Epithelial cell of esophagus (primary cell): ENCODE measurements at places on chromosomes 16 and 17.

GRCh38 chr16:997440-998051 is 16.0 kb downstream of the SOX8 start:
- no peak for DNase-seq

GRCh38 chr16:27665881-27666280 is 115.9 kb downstream of the KATNIP start:
- no peak for DNase-seq

DNA sequence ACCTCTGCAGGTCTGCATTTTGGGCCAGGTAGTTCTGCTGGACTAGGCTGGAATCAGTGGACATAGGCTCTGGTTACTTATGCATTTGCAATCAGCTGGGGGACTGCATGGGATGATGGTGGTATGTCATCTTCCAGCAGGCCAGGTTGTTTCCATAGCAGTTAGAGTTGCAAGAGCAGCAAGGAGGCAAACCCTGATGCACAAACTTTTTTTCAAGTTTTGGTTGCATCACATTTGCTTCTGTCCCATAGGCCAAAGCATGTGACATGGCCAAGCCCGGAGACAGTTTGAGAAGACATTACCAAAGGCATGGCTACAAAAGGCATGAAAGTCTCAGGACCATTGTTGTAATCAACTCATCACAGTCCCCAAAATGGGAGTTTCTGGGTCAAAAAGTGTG is 58.2 kb downstream of the PRKCB start:
- no peak for DNase-seq

DNA sequence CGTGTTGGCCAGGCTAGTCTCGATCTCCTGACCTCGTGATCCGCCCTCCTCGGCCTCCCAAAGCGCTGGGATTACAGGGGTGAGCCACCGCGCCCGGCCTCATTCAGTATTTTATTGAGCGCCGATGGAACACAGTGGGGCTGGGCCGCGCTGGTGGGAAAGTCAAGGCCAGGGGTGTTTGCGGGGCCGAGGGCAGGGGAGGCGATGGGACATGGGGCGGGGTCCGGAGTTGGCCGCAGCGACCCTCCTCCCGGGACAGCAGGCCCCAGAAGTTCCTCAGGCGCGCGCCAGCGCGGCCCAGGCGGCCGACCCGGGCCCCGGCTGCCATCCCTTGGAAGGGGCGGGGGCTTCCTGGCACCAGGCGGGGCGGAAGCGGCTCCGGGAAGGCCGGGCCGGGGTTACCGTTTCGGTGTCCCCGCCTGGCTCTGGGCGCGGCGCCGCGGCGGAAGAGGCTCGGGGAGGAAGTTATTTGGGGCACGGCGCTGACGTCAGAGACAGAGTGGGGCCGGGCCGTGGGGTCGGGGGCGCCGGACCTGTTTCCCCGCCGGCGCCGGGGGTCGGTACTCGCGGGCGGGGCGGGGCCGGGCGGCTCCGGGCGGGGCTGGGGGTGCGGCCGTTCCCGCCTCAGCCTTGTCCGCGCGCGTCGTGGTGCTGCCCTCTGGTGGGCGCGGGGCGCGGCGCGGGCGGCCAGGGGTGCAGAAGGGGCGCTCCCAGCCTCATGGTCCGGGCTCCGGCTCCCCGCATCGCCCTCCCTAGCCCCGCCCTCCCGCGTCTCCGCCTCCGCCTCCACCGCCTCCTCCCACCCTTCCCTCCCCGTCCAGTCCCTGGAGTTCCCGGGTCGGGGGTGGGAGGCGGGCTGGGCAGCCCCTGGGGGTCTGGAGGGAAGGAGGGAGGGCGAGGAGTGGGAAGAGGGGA is 952 bp upstream of the PRSS27 start:
- peak; percentile 81 for DNase-seq

GRCh38 chr17:60435244-60436167 is 13.2 kb downstream of the CHCT1 start:
- DNase-seq: peak; percentile 82

DNA sequence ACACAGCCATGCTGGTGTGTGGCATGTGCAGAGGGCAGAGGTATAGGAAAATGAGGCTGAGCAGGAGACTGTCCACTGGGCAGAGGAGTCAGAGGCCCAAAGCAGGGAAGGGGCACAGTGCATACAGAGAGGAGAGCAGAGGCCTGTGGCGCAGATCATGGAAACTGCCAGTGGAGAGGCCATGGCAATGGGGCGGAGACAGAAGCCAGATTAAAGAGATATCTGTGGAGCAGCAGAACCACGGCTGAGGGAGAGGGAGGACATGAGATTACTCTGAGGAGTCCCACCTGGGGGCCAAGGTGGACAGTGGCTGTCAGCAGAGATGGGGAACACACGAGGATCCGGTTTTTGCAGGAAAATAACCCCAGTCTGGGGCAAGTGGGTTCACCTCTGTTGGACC is 43.3 kb downstream of the RANBP10 start:
- DNase-seq: no peak

DNA sequence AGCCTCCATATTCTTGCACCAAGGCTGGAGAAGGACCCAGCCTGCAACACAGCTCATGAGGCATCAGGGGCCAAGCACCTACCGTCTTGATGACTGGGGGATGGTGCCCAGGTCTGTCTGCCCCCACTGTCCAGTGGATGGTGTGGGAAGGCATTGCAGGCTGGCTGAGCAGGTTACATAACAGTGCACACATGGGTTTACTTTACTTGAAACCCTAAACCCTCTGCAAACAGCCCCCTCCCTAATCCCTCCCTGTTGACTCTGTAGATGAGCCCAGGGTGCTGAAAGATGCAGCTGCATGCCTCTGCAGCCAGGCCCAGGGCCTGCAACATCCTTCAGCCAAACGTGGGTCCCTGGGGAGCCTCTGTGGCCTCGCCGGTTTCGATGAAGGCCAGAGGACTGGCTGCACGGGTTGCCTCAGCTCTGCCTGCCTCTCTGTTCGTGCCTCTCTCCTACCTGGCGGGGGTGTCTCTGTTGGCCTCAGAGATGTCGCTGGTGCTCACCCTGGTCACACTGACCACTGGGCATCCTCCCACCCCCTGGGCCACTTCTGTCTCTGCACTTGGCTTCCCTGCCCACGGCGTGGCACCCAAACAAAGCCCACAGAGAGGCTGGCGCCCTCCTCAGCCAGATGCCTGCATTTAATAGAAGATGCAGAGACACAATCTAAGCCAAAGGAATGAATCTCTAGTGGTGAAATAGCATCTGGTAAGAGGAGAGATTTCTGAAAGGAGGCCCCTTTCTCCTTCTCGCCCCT is 95.1 kb downstream of the METRNL start:
- no peak for DNase-seq

DNA sequence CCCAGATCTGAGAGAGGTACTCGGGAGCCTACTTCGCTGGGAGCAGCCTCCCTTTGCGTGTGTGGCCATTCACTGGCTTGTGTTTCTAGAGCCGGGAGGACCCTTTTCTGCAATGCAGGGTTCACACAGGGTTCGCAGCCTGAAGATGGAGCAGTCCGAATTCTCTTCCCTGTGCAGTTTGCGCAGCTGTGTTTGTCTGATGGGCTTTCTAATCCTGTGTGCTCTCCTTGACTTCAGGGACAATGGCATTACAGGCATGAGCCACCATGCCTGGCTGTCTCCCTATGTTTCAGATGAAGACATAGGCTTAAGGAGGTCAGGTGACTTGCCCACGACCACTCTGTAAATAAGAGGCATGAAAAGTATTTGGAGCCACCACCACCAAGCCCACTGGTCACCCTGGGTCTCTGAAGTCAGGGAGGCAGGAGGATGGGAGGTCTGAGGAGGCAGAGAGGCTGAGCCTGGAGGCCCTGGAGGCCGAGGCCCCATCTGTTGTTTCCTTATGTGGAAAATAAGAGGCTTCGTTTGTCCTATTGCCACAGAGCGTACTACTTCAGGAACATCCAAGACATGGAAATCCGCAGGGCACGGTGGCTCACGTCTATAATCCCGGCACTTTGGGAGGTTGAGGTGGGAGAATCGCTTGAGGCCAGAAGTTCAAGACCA is 5.0 kb upstream of the STH start:
- DNase-seq: no peak

- peak; percentile 35 for DNase-seq
These were observed 59.3 kb downstream of the JPH3 start for GRCh38 chr16:87661561-87661960.

DNA sequence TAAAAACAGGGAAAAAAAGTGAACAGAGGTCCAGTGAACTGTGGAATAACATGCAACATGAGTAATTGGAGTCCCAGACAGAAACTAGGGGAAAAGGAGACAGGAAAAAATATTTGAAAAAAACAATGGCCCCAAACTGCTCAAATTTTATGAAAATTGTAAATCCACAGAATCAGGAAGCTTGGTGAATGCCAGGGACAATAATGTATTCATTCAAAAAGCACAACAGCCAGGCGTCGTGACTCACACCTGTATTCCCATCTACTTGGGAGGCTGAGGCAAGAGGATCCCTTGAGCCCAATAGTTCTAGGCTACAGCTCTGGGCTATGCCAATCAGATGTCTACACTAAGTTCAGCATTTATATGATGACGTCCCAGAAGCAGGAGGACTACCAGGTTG is 23.7 kb downstream of the NCOR1 start:
- DNase-seq: peak; percentile 54

GRCh38 chr17:47611372-47612350 is 38.1 kb upstream of the KPNB1 start:
- DNase-seq: no peak

DNA sequence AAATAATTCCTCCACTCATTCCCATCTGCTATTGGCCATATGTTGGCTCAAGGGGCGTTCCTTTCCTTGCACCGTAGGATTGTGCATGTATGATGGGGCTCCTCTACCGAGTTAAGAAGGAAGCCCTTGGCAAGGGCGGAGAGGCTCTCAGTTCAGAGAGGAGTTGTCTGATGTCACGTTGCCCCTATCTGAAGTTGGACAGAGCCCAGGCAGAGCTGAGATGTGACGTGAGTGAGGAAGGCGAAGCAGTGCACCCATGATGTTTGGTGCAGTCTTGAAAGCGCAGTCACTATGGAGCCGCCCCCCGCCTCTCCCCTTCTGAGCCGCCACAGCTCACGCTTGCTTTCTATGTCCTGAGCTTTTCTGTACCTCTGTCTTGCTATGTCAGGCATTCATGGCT is 40.7 kb downstream of the CDH13 start:
- no peak for DNase-seq

DNA sequence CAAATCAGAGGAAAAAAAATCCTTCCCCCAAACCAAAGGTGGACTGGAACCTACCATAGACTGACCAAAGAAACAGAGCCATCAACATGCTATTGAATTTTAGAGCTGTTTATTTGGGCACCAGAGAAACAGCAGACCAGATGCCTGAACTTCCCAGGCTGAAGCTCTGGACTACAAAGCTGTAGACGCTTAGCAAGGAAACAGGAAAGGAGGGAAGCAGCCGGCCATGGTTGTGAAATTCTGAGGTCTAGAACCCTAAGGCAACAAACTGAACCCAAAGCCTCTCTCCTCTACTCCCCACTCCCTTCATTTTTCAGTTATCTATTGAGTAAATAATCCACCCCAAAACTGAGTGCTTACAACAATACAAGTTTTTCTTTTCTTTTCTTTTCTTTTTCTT is 45.4 kb upstream of the MEIOC start:
- DNase-seq: peak; percentile 14

DNA sequence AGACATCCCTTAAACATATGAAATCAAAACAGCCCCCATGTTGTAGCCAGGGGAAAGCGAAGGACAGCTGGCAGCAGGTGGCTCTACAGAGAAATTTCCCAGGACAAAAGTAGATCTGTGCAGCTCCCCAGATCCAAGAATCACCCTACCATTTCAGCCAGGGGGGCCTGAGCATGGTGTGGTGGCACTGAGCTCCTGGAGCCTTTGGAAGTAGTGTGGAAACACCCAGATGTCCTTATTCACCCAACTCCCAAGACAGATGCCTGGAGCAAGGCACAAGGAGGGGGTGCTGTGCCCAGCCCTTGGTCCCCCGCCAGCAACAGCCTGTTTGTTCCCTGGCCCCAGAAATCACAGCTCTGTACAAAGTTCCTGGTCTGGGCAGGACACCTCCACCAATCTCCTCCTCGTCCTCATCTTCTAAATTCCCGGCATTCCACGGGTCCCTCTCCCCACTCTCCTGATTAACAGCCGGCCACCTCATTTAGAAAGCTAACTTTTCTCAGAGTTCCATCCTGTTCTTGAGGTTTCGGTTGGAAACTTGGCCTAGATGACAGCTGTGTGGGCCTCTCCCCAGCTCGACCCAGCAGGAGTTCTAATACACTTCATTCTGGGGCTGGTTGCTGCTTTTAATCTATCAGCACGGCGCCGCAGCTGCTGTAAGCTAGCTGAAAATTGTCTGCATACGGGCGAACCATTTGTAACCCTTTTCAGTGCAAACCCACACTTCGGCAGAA is 191.1 kb downstream of the C16orf78 start:
- DNase-seq: no peak

DNA sequence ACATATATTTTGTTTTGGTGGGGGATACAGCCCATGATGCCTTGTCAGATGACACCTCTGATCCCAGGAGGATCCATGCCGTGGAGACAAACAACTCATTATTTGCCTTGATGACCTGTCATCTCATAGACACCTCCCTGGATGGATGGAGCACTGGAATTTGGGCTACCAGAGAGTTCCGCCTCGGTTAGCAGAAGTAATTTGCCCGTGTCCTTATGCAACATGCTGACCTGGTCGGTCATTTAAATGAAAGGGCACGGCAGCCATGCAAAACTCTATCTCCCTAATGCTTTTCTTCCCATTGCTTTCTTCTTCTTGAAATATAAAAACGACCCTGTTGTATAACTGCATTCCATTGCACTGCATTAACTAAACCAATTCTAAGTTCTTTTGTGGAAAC is 145.3 kb downstream of the GRIN2A start:
- no peak for DNase-seq

DNA sequence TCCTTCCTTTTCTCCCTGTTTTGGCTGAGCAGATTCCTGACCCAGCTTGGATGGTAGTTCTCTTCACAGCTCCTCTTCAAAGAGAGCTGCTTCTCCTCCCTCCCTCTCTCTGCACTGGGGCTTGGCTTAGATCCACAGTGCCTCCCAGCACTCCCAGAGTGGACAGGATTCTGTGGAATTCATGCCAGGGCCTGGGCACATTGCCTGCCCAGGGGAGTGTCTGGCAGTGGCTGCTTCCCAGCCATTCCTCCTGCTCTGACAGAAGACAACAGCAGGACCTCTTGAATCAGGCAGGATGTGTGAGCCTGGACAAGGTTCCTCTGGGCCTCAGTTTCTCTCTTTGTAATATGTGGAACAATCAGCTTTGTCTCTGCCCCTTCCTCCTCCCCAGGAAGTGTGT is 4.5 kb upstream of the MMP28 start:
- DNase-seq: peak; percentile 68

GRCh38 chr17:70055000-70055399 is 20.0 kb upstream of the KCNJ16 start:
- DNase-seq: no peak
